ENCODE measurements at places on chromosomes 5 and 9. TPM values are rescaled to one million over a fixed set of nuclear protein-coding genes. Genes with fewer than 3 reads are reported as not detected.

PCDHGA10 gene
- total RNA-seq, result 22.2 TPM

ANKRD18A gene
- 0.09 TPM for total RNA-seq

CHD1 gene
- 44.4 TPM for total RNA-seq

IQGAP2 gene
- 2.5 TPM for total RNA-seq

PCDHB16 gene
- total RNA-seq, result 0.25 TPM

CARTPT gene
- not detected for total RNA-seq

All from fibroblast of the aortic adventitia (primary cell).